Bronchial epithelial cell (primary cell): ENCODE measurements at places on chromosomes 16 and 17. TPM values are rescaled to one million over a fixed set of nuclear protein-coding genes. Genes with fewer than 3 reads are reported as not detected.

Gene PYDC1
- not detected in 2 replicates for total RNA-seq

Gene MMP28
- 18.7 and 42.6 TPM in 2 replicates for total RNA-seq

Gene SLC25A10
- 20.3 and 21.1 TPM in 2 replicates for total RNA-seq

Gene TBC1D3E
- 0.77 TPM in 1 of 2 replicates, not detected in the other for total RNA-seq

Gene LDHD
- total RNA-seq: 0.53 and 1.9 TPM in 2 replicates

Gene TAT
- total RNA-seq: not detected in 2 replicates
